CD4-positive, alpha-beta T cell treated with Interleukin-6 for 4 hours (primary cell): ENCODE measurements at places on chromosomes 2 and 18.
A peak's percentile ranks its signal among the peaks of the same experiment; 100 is the strongest.

- peak; percentile 11 for DNase-seq
These were observed 85.6 kb downstream of the IKZF2 start for GRCh38 chr2:213065583-213066442.

GRCh38 chr2:221309892-221310583 lies 262.1 kb downstream of the EPHA4 start:
- DNase-seq, result no peak

- DNase-seq, result no peak
These were observed 143.3 kb downstream of the IRS1 start for GRCh38 chr2:226656367-226656766.

GRCh38 chr2:11366326-11366741 lies 21.9 kb upstream of the ROCK2 start:
- no peak for DNase-seq

- DNase-seq, result no peak
These were observed 156.6 kb downstream of the TANC1 start for GRCh38 chr2:159124931-159125467.

DNA sequence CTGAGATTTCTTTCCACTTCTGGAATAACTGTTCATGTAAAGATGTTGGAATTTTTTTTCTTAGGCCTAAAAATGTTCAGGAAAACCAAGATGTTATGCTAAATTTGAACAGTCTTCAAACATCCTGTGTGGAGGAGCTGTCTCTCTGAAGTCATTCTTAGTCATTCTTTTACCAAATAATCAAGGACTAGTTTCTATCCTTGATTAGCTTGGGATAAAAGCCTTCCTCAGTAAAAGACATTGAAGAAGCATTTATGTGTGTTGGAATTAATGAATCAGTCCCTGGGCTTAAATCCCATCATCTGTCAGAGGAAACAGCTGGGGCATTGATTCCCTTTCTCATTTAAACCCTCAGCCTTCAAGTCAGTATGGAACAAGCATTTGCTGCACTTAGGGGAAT lies 300.1 kb upstream of the NXPH2 start:
- no peak for DNase-seq

DNA sequence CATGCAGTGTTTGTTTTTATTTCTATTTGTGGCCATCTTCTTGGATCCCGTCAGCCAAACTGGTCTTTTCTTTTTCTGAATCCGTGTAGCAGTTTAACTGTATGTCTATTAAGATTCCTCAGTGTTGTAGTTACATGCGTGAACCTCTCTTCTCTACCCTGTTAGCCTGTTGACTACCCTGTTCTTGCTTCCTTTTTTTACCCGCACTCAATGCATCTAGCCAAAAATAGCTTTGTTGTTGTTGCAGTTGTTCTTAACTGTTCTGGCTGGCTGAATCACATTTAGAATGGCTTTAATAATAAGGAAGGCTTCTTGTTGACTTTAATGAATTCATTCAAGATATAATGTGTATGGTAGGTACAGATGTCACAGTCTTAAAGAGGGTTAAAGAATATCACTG lies 137.1 kb downstream of the LCLAT1 start:
- DNase-seq, result no peak

DNA sequence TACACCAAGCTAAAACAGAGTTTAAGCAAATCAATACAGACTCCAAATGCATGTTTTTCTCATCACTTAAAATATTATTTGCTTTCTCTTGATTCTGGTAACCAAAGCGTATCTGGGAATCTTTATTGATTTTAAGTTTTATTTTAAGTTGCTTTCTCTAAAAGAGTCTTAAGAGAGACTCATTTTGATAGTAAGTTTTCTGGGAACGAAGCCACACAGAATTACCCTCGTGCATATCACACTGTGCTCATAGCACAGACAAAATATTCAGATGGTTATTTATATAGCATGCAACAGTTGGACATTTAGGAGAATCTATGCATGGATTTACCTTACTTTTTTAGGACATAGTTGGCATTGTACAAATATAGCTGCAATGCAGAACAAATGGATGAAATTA lies 597.5 kb upstream of the NRXN1 start:
- DNase-seq, result no peak
